ENCODE measurements at places on chromosomes 6 and 20.

DNA sequence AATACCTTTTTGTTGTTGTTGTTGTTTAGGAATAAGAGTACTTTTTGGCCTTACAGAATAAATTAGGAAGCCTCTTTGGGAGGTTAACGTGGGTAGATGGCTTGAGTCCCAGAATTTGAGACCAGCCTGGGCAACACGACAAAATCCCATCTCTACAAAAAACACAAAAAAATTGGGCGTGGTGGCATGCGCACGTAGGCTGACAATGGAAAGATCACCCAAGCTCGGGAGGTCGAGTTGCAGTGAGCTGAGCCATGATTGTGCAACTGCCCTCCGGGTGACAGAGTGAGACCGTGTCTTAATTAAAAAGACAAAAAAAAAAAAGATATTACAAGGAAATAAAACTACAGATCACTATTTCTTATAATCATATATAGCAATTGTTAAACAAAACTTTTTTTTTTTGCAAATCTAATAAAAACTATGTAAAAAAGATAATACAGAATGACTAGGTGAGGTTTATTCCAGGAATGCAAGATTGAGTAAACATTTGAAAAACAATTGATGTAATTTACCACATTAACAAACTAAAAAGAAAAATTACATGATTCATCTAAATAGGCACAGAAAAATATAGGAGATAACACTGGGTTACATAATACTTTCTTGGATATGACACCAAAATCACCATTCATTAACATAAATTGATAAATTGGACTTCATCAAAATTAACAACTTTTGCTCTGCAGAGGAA is 43.6 kb upstream of the ASCC3 start:
- no peak for DNase-seq

DNA sequence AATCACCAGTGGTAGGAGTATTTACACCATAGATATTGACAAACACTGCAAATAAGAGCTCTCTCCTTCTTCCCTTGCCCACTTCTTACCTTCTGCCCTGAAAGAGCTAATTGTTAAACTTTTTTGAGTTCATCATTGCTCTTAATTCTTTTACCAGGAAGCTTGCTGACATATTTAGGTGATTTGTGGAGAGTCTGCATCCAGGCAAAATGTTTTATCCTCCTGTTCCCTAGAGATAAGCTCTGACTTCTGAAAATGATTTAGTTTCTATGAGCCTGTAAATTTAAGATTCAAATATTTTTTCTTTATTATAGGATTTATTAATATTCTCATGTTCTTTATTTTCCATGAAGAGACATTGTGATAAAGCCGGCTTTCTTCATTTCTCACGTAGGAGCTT is 81.5 kb downstream of the ADGRB3 start:
- no peak for DNase-seq

DNA sequence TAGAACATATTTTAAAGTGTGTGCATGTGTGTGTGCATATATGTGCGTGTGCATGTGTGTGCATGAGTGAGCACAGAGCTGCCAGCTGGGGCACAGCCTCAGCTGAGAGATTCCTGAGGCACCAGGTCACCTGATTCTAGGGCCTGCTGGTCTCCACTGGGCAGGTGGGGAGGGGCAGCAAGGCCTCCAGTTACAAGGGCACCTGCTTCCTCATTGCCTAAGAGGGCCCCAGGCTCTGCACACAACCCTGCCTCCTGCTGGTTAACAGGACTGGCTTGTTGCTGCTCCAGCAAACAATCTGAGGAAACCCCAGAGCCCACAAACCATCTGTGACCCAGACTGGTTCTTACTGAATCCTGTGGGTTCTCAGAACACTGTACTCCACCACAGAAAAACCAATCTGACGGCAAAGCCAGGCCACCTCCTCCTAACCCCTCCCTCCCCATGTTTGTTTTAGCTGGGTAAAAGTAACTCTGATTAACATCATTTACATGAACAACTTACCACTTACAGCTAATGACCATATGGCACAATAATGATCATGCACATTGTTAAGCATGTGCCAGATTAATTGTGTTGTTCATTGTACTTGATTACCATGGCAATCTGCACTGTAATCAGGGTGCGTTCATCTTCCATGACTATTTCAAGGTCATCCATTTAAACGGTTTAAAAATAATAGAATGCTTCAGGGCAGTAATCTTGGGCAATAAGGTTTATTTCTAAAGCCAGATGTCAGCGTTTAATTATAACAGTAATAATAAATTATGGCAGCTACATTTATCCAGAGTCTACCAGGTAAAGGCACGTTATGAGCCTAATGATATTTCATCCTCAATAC is 23.1 kb upstream of the UBE2J1 start:
- DNase-seq, result peak; percentile 84

DNA sequence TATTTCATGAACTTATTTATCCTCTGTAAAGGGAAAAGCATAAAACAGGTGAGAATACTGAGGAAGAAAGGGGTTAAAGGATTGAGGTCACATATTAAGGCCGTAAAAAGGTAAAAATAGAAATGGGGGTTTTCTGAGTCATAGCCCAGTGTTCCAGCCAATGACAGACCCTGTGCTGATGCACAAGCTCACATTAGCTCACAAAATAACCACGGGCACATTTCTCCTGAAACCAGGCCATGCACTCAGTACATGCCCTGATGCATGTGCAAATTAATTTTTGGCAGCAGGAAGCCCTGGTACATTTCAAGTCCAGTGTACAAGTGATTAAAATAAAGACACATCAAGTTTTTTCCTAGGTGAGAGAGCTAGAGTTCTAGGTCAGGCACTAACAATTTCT is 194.4 kb downstream of the TMEM200A start:
- DNase-seq, result no peak

DNA sequence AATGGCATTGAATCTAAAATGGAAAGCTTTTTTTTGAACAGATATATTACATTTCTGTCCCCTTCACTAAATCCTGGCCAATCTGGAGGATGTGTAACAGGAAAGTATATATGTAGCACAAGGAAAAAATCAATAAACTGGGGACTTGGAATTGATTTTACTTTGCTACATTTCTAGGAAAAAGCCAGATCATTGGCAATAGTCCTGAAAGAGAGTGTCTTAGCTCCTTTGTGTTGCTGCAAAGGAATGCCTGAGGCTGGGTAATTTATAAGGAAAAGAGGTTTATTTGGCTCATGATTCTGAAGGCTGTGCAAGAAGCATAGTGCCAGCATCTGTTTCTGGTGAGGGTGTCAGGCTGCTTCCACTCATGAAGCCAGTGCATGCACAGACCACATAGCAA is 574.9 kb downstream of the HTR1B start:
- no peak for DNase-seq

- DNase-seq, result no peak
These were observed 22.5 kb downstream of the PLAGL2 start for GRCh38 chr20:32184961-32185603.

GRCh38 chr6:45619211-45619760 is 241.6 kb upstream of the SUPT3H start:
- DNase-seq, result no peak

DNA sequence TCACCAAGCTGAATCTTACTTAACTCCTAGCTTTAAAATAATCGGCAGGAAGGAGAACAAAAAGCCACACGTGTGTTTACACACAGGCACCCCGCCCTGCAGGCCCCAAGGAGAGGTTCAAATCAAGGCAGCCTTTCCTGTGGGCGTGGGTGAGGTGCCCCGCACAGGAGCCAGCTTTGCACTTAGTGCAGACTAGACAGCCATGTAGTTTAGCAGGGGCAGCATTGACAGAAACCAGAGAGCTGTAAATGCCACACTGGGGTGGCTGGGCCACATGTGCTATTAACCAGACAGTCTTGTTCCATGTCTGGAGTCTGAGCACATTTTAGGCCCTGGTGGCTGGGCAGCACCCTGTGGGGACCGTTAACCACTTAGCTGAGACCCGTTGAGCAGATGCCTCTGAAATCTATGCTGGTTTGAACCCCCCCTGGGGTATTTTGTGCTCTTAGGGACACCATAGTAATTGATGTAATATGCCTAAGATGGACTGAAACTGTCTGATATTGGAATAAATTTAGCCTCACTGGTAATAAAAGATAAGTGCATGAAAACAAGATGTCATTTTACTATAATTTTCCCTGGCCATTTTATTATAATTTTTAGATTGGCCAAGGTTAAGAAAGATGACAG is 106.4 kb upstream of the KCNG1 start:
- DNase-seq, result no peak
